Ascending aorta (tissue), 2 donors: ENCODE measurements at places on chromosomes 4 and X.

DNA sequence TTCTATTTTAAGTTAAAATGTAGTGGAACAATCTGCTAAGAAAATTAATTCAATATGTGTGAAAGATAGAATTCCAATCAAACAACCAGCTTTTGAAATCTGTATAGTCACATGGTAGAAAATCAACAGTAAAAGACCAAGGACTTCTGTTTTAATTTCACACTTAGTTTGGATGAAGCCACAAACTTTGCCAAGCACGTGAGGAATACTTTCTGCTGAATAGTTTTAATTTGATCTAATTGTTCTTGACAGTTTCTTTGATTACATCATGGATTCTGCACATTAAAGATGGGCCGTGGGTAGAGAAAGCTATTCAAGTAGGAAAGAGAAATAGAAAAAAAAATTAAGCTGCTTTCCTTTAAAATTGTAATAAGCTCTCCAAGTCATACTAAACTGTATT lies 137.9 kb upstream of the FAM241A start:
- no peak for DNase-seq

DNA sequence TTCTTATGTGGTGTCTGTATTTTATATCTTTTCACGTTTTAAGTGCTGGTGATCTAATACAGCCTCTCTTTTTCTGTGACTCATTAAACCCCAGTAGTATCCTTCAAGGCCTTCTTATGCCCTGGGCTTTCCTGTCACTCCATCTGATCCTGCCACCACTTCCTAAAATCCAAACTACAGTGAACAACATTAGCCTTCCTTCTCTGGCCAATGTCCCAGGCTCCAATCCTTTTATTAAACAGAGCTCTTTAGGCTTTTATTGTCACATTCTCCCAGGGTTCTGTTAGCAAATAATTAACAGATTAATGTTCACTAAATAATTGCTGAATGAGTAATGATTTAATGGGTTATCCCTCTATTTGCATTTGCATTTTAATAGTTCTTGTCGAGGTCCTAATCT lies 47.9 kb upstream of the ITM2A start:
- DNase-seq = no peak

GRCh38 chrX:77693594-77693993 lies 92.4 kb downstream of the ATRX start:
- DNase-seq = no peak

DNA sequence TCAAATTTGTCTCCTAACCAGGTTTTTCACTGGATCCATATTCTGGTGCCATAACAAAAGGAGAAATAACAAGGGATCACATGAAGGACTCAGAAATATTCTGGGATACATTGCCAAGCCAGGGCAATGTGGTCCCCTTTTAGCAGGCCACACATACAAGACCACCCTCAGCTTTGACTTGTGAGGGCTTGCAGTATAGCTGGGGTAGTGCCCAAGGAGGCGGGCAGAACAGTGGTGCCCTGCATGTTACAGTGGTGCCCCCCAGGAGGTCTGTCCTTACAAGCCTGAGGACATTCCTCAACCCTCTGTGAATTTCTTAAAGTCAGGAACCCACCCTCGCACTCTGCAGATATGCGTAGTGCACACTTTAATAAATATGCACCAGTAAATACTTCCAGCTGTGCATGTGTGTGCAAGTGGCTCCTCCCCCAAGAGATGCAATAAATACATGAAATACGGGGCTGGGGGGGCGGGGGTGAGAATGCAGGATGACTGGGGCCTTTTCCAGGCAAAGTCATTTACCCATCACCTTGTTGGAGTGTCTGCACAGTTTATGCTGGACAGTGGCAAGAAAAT lies 34.4 kb upstream of the TBL1X start:
- no peak for DNase-seq

- DNase-seq = no peak
Measured at GRCh38 chr4:167715176-167715575, 377.2 kb upstream of the ANXA10 start.

- no peak for DNase-seq
Measured at GRCh38 chrX:13868591-13868990, 51.7 kb upstream of the GPM6B start.

DNA sequence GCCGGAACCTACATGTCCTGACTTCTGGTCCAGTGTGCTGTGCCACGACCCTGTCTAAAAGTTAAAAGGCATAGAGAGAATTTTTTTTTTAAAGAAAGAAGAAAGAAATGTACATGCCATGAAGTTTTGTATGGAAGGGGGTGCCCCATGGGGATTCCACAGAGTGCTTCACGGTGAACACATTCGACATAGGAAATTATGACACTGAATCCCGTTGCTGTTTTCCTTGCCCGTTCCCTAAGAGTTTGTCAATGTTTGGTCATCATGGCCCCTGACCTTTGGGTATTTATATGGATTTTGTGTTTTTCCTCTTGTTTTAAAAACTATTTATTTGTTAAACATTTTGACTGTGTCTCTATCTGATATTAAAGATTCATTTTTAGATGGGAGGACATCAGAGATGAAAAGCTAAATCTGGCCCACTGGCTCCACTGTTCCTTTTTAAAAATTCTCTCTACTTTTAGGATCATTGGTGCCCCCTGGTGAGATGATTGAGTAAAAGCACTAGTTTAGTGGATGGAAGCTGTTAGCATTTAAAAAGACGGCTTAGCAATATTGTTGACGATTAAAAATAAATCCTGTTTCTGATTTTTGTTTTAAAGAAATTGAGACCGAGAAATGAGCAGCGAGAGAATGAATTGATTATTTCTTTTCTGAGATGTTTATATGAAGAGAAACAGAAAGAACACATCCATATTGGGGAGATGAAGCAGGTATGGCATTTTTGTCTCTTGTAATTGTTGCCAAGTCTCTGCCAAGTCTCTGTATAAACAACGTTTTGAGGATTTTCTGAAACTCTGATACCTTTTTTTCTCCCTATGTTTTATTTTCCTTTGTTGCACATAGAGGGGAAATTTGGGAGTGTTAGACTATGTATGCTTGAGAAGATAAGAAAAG lies 75.0 kb downstream of the PTTG2 start:
- no peak for DNase-seq

DNA sequence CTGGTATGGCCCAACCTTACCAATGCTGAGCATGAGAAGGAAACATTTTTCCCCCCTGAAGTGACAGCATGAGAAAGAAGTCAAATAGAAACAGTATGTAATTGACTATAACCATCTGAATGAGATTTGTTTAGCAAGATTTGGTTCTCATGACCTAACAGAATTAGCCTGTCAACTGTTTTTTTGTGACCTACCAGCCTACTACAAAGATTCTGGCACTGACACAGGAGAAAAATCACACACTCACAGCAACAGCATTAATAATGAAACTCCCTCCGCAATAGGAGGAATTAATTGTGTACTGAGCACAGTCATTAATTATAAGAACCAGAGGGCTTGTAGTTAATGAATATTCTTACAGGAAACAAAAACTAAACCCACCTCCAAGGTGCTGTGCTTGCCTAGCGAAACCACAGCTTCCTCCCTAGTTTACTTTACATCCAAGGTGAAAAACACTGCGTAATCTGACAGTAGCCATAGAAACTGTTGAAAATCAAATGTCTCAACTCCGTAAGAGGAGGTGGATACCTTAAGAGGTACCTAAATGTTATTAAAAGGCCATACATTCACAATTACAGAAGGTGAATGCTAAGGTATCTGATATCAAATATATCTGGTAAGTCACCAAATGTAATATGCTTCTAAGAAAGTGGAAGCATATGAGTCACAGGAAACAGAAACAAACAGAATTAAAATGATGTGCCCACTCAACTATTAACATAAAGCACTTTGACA lies 34.9 kb downstream of the MMRN1 start:
- no peak for DNase-seq

GRCh38 chr4:119872371-119873016 lies 194.2 kb downstream of the MAD2L1 start:
- no peak for DNase-seq

- DNase-seq = no peak
Measured at GRCh38 chr4:140781596-140781995, 25.4 kb upstream of the TBC1D9 start.

GRCh38 chrX:102138064-102138463 lies 4.2 kb downstream of the TCEAL6 start:
- no peak for DNase-seq

GRCh38 chr4:172826346-172826745 lies 342.3 kb upstream of the GALNT7 start:
- DNase-seq = no peak

GRCh38 chr4:142414366-142414990 lies 431.6 kb downstream of the INPP4B start:
- no peak for DNase-seq

DNA sequence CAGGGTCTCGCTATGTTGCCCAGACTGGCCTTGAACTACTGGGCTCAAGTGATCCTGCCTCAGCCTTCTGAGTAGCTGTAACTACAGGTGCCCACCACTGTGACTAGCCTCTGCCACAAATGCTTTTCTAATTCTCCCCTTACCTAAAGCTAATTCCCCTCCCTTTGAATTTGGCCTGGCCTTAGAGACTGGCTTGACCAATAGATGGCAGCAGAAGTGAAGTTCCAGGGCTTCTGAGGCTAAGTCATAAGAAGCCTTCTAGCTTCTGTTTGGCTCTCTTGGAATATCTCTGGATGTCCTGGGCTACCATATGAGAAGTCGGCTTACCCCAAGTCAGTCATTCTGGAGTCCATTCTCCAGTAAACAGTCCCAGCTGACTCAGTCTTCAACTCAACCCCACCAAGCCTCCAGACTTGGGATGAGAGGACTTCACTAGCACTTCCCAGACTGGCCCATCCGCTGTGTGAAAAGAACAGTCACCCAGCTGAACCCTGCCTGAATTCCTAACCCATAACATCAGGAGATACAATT lies 61.0 kb downstream of the HPRT1 start:
- no peak for DNase-seq

DNA sequence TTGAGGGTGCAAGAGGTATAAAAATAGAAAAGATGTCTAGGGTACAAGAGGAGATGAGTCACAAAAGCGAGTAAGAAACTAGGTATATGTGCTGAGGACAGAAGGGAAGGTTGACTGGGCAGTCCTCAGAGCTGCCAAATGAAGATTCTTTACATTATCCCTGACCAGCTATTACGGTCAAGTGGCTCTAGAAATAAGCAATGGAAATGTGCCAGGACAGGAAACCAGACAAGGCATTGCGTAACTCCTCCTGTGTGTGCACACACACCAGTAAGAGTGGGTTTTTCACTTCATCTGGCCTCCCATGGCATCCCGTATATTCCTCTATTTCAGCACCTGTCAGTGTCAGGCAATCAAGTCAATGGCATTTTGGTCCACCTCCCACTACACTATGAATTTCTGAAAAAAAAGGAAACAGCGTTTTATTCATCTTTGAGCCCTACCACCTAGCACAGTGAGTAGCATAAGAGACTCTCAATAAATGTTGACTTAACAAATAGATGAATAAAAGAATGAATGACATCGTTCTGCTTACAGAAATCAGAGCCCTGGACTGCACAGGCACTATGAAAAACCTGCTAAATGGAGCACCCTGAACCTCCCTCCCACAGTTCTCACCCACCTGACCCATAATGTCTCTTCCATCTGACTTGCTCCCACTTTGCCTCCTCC lies 62.6 kb upstream of the KLF3 start:
- no peak for DNase-seq

DNA sequence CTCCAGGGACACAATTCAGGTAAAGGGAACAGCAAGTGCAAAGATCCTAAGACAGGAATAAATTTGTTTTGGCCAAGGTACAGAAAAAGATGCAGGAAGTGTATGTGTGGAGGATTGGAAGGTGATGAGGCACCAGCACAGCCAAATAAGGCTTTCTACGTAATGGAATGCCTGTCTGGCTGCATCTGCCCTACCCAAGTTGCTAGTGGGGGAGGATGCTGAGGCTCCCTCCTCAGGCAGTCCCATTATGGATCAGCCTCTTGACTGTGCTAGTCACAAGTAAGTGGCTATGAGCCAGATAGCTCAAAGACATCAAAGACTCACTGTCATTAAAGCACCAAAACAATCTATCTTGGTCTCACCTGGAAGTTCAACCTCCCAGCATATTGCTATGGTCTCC lies 300.9 kb upstream of the FAT4 start:
- DNase-seq = no peak

DNA sequence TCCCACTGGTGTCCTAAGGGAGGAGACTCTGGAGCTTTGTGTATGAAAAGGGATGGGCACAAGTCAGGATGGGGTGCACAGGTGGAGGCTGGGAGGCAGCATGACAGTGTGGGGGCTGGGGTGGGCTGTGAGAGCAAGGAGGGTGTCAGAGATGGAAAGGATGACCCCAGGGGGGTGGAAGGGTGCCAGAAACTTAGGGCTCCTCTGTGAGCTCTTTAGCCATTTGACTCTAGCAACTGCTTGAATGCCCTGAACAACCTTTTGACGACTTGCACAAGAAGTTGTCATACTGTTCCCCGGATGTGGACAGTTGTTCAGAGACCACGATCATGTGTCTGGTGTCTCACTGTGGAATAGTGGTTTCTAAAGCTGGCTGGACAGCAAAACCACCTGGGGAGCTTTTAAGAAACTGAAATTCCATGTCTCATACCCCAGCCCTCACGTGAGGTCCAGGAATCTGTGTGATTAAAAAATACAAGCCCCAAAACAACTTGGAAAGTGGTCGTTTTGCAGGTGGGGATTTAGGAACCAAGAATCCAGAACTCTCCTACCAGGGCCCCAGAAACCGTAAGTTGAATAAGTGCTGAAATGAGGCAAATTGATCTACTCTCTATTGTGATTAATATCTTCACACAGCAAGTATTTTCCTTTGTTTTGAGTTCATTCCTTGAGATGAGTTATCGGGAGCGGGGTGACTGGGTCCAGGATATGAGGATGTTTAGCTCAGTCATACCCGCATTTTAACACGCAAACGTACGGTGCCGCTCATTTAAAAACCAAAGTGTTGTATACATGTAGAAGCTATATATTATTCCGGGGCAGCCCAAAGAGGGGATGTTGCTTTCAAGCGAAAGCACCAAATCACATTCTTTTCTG lies 3.4 kb downstream of the RHOH start:
- DNase-seq = no peak

DNA sequence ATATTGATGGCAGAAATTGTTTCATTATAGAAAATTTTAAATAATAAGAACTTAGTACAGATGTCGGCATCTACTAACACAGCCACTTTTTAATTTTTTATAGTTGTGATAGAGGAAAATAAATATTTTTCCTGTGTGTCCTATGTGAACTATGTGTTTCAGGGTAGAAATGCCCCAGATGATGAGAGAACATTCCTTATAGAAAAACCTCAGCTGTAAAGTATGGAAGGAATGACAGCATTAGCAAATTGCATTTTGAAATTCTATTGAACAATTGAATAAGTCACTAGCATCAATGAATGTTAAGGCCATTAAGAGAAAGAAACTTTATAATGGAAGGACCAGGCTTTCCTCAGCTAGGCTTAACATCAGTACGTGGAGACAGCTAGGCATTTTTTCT lies 149.2 kb downstream of the CFAP299 start:
- no peak for DNase-seq

GRCh38 chr4:178068136-178068535 lies 625.9 kb upstream of the AGA start:
- no peak for DNase-seq

DNA sequence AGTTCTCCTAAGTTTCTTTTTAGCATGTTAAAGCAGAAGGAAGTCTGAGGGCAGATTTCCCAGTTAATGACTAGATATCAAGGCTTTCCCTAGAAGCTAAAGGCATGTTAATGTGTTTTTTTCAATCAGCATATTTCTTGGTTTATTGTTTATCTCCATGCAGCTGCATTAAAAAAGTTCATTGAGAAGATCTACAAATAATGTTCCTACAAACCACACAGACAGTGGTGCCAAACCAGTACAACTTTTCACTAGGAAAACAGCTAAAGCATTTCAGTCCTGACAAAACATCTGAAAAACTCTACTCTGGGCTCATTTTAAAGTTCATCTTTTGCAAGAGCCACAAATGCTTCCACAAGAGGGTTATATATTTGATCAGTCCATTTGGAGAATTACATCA lies 320.0 kb downstream of the ADGRL3 start:
- DNase-seq = no peak

GRCh38 chrX:23338334-23338733 lies 3.7 kb downstream of the PTCHD1 start:
- no peak for DNase-seq
